ENCODE measurements at places on chromosomes 7 and 10.

GRCh38 chr7:22675917-22676343 lies 51.1 kb upstream of the IL6 start:
- no peak for DNase-seq

- no peak for DNase-seq
These were observed 37.9 kb upstream of the MTPAP start for GRCh38 chr10:30386801-30387588.

GRCh38 chr7:22671177-22671879 lies 55.7 kb upstream of the IL6 start:
- DNase-seq = no peak

DNA sequence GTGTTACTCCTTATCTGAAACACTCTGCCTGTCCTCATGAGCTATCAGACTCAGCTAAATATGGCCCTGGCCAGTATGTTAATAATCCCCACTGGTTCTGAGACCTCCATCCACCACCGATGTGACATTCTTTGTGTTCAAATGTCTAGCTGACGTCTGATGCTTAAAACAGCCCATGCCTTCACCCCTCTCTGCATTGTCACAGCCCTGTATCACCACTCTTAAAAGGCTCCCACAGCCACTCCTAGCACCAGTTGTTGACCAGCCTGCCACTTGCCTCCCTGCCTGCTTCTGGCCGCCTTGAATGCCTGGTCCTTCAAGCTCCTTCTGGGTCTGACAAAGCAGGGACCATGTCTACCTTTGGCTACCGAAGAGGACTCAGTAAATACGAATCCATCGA lies at the start of gene LMOD2:
Gene LMOD2, plus strand, starts transcription at position 253 of the 400 bp plus-strand sequence. Its CDS starts 98 bp downstream, at position 351.
- DNase-seq = no peak

DNA sequence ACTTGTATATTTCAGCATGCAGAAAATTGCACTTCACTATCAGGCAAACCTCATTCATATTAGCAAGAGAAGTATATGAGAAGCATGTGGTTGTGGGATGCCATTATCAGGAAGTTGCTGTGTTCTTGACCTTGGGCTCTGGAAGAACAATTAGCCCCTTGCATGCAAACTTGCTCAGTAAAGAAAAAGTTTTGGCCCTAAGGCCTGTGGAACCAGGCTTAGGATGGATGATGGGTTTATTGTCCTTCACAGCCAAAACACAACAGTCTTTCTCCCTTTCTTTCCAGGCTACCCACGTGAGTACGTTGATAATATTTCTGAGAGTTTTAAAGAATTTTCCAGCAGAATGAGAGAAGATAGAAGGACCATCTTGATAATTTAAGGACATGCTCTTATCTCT lies 166.4 kb downstream of the AUTS2 start:
- no peak for DNase-seq

GRCh38 chr10:71042699-71043098 lies 154.3 kb upstream of the PCBD1 start:
- DNase-seq = no peak

GRCh38 chr7:99944497-99945070 lies 15.2 kb upstream of the GJC3 start:
- DNase-seq = no peak

DNA sequence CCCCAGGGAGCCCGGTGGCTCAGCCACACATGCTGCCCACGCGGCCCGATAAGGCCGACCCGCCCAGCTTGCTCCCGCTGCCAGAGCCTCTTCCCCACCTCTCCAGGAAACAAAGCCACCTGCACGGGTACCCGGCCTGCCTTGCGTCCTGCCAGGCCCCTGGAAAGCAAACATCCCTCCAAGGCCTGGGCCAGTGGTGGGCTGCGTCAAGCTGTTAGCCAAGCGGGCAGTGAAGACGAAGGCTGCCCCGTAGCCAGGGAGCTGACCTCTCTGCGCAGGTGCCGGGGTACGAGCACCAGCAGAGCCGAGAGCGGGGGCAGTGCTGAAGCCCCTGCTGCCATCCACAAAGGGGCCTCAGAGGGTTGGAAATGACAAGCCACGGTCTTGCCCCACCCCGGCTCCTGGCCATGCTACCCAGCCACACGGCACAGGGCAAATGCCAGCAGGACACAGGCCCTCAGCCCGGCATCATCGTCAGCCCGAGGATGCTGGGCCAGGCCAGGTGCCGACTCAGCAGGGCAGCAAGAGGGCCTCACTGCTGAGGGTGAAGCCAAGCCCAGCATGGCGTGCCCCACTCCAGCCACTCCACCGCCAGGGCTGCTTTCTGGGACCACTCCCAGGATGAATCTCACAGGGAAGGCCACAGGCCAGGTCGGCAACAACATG lies 140.0 kb downstream of the PTPRN2 start:
- DNase-seq = no peak

DNA sequence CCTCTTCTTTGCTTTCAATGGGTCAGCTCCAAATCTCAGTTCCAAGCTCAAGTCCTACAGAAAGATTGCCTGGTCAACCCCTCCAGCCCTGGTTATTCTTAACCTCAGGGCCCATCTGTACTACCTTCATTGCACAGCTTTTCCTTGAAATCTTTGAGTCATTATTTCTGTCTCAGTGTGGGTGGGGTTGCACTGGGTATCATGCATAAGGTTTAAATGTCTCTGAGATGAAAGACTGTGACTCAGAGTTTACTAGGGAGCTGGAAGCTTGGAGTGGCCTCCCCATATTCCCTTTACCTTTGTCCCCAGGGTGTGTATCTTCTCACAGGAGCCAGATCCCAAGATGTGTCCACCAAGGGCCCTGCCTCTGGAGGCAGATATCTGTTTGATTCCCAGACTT lies 3.3 kb upstream of the OR6V1 start:
- DNase-seq = no peak

DNA sequence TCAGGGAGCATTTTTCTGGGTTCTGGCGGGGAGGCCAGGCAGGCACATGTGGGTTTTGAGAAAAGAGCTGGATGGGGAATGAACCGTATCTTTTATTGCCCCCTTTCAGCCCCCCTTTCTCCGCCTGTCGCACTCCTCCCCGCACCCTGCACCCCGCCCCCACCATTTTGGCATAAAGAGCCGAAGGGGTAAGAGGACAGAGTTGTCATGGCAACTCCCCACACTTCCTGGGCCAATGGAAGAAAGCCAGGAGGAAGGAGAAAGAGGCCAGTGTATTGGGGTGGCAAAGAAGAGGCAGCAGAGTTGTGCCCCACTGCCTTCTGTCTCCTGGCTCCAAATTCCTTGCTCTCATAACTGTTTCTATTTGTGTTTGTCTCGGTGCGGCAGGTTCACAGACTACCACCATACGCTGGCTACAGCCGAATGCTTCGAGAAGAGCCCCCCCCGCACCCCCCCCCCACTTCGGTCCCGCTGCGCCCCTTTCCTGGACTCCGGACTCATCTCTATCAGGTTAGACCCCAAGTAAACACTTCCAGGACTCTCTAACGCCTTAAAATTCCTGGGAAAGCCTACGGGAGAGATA lies 3.4 kb downstream of the KCNIP2 start:
- no peak for DNase-seq

DNA sequence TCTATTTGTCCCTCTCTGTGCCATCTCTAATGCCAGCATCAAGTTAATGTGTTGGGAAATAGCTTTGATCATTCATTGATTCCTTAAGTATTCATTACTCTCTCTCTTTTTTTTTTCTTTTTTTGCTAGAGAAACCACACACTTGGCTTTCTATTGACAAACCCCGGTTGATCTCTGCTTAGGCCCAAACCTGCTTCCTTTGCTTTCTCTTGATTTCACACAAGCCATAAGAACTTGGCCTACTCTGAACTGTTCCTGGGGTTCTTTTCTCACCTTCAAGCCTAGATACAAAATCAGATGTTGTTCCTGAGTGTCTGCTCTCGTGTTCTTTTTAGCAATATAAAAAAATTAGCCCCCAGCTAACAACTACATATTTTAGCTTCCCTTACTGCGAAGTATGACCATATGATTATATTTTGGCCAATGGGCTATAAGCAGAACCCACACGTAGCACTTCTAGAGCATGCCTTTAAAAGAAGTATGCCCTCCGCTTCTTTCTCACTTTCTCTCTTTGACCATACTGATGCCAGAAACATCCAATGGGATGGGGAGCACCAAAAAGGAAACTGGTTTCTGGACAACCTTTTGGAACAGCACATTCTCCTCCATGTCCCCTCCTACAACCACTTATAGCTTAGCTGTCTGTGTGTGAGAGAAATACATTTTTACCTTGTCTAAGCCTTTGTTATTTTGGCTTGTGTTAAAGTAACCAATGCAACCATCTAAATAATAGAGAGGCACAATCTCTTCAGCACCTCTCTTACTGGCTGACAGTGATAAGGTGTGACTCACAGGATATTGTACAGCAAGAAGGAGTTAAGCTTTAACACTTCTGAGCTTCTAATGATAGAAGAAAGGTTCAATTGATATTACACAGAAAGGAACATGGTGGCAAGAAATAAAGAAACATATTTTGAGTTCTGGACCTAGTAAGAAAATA lies 96.6 kb upstream of the LRRN3 start:
- no peak for DNase-seq

DNA sequence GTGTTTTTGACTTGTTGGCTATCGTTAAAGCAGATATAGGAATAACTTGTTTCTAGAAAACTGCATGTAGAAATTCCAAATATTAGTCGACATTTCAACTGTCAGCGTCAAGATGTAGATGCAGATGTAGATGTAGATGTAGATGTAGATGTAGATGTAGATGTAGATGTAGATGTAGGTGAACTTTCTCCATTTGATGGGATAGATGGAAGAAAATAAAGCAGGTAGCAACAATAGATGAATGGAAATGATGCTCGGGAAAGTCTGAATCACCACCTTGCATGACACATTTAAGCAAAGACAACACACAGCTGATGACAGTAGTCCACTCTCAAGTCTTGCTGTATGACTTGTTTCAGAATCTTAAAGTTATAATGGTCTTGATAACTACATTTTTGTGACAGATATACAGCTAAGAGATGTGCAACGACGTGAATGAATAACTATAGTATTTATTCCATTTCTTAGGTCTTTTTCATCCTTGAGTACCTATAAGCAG lies 53.5 kb downstream of the SND1 start:
- no peak for DNase-seq

DNA sequence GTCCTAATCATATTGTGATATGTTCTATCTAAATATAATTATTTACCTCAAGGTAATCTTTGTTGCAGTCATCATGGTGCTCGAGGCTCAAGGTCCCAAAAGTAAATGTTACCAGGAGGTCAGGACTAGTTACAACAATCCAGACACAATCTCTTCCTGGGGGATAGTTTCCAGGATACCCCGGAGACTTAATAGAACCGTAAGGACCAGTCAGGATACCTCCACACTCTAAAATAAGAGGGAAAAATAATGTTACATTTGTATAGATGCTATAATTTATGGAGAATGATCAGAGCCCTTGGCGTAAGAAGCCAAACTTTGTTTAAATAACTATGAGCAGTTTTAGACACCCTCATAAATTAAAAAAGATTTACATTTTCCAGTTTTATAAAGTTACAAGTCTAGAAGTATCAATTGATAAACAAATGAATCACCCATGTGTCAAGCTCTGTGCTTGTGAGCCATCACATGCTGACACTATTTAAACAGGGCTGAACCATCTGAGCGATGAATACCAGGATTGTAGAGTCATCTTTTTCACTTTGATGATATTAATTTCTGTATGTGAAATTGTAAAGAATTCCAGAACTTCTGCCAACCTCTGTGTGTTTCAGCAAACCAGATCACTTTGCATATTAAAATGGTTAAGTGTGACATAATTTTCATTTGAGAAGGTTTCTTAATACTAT lies 41.3 kb downstream of the CUBN start:
- no peak for DNase-seq

DNA sequence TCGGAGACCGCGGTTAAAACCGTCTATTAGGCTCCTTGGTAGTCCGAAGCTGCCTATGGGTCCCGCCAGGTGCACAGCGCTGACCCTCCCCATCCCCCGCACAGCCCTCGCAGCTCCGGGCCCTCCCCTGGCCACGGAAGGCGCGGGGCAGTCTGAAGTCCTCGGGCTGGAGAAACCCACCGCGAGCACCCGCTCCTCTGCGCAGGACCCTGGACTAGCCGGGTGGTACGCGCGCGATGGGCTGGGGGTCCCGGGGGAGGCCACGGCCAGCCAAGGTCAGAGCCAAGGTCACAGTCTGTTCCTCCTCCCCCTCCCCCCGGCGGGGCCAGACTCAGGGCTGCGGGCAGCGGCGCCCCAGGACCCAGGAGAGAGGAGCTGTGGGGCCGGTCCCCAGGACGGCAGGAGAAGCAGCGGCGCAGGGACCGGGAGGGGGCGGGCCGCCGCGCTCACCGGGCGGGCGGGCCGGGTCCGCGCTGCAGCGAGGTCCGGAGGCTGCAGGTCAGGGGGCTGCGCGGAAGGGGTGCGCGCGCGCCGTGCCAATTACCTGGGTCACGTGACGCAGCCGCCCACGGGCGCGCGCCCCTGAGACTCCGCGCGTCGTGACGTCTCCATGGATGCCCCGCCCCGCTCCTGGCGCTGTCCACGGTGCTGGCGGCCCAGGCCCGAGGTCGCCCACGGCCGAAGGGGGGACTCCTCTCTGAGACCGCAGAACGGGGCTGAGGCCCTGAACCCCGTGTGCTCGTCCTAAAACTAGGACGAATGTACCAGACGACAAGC lies at the start of gene OGDHL:
Gene OGDHL, minus strand, starts transcription at position 535 of the 777 bp plus-strand sequence. CDS start 3,731 bp downstream, outside the sequence.
- DNase-seq = no peak

DNA sequence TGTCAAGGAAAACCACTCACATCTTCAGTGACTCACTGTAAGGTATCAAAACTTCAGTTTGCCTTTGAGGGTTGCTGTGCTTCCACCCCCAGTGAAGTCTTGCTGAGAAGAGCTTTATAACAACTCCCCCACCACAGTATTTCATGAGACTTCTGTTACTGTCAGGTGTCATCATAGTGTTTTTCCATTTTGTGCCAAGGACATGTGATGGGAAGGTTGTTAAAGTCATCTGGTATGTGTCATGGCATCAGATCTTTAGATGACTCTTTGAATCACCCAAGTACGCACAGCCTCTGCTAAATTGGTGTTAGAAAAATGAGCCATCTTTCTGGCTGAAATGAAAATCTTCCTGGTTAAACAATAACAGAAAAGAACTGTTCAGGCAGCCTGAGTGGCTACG lies 115.0 kb upstream of the CCDC6 start:
- no peak for DNase-seq

DNA sequence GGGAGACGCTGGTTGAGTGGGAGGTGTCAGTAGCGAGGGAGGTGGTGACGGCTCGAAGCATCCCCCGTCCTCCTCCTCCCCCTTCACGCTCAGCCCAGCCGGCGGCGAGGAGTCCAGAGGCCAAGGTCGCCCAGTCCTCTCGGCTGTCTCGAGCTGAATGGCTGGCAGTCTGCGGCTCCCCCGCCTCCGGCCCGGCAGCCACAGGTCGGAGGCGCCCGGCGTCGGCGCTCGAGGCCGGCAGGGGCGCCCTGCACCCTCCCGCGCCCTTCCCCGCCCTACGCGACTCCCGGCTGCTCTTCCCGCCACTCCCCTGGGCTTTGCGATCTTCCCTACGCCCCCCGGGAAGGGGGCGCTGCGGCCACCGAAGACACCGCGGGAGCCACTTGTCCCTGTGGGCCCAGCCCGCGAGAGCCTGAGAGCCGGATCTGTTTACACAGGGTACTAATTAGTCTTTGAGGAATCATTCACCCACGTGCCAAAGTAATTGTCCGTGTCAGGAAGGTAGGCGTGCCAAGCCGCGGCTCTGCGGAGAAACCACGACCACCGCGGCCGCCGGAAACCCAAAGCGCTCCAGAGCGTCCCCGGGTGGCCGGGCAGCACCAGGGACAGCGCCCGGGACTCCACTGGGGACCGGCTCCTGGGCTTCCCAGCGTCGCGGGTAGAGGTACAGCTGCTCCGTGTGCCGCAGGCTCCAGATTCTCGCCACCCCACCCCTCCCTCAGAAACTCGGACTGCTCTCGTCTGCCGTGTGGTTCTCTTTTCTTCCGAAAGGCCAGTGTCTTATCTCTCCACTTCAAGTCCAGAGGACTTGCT lies at the start of gene NXPH1:
Gene NXPH1, plus strand, starts transcription at position 133 of the 813 bp plus-strand sequence.
- no peak for DNase-seq

- DNase-seq = no peak
These were observed 15.0 kb downstream of the SNX8 start for GRCh38 chr7:2299131-2299829.

All from brain pericyte (primary cell).